ENCODE measurements at places on chromosomes 1 and 21. TPM values are rescaled to one million over a fixed set of nuclear protein-coding genes. Genes with fewer than 3 reads are reported as not detected.
A peak's percentile ranks its signal among the peaks of the same experiment; 100 is the strongest.

- DNase-seq = no peak
Measured at GRCh38 chr1:158011714-158012113, 18.3 kb downstream of the KIRREL1 start.

GRIK3 gene
- 55.0 TPM for total RNA-seq

PYHIN1 gene
- total RNA-seq = 18.2 TPM

- no peak for DNase-seq
Measured at GRCh38 chr21:25649146-25649545, 10.1 kb downstream of the JAM2 start.

- DNase-seq = no peak
Measured at GRCh38 chr1:154992721-154993571, 440 bp upstream of the LENEP start.

DNA sequence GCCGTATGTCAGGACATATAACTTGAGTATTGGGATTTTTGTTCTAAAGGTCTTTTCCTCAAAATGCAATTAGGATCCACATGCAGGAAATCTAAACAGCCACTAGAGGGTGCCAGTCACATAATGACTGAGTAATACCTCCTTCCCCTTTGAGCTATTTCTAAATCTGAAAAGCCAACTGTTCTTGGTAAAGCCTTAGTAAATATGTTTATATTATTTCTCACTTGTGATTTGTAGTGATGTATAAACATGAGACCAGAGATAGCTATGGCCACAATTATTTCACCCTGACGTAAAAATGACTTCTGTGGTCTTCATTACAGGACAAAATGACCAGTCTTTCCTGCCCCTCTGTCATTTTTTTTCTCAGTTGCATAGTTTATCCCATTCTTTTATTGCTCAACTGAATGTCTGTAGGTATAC, 41.0 kb upstream of the DR1 start:
- DNase-seq = peak; percentile 78

PTPRF gene
- total RNA-seq = 0.48 TPM

GRCh38 chr1:43540653-43541071, 10.0 kb downstream of the PTPRF start:
- DNase-seq = no peak

DNA sequence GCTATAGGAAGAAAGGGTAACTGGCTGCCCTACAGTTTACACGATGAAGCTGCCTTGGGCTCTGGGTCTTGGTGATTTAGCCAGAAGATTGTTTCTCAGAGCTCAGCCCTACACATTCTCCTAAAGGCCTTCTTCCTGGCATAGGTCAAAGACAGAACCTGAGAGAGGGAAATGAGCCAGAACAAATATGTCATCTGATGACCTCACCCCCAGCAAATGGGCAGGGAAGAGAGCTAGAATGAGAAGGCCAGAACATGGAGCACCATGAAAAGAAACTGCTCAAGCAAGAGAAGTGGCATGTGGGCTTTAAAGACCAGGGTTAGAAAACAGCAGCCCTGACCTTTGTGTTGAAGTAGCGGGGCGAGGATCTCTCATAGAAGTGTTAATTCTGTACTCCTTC, 5.5 kb upstream of the ILDR2 start:
- DNase-seq = no peak

S100A11 gene
- 27.1 TPM for total RNA-seq

DNA sequence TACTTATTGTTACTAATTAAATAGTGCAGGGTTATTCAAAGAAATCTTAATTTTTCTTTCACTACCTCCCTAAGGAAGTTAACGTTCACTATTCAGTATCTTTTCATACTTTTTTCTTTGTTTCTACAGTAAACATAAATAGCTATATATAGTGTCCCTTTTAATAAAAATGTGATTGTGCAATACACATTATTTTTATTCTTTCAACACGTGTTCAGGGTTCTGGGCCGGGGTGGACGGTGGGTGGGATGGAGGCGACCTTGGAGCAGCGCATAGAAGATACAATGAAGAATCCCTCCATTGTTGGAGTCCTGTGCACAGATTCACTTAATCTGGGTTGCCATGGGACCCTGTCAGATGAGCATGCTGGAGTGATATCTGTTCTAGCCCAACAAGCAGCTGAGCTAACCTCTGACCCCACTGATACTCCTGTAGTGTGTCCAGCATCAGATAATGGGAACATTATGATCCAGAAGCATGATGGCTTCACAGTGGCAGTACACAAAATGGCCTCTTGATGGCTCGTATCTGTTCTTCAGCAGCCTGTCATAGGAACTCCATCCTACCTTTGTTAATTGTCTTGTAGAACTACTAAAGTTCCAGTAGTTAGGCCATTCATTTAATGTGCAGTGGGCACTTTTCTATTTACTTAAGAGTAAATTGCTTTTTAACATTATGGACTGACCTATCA, 155.9 kb upstream of the L1TD1 start:
- DNase-seq = no peak

GRCh38 chr1:103448560-103448959, 76.9 kb upstream of the RNPC3 start:
- DNase-seq = no peak

DNA sequence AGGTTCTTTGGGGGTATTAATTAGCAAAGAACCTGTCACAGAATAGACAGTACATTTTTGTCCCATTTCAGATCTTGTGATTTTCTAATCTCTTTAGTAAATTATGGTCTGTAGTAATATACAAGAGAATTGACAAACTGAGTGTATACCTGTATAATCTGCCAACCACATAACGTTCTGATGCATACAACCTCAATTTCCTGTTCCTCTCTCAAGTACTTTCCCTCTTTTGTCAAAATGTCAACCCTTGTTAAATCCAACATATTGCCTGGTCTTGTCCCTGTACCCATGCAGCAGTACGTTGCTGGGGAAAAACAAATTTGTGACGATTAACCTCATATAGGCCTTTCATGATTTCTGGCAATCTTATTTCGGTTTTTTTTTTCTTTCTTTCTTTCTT, 1.1 kb downstream of the ARV1 start:
- peak; percentile 43 for DNase-seq

TMEM269 gene
- 0.46 TPM for total RNA-seq

ZBTB8A gene
- total RNA-seq = 0.29 TPM

SDHC gene
- 175 TPM for total RNA-seq

DNA sequence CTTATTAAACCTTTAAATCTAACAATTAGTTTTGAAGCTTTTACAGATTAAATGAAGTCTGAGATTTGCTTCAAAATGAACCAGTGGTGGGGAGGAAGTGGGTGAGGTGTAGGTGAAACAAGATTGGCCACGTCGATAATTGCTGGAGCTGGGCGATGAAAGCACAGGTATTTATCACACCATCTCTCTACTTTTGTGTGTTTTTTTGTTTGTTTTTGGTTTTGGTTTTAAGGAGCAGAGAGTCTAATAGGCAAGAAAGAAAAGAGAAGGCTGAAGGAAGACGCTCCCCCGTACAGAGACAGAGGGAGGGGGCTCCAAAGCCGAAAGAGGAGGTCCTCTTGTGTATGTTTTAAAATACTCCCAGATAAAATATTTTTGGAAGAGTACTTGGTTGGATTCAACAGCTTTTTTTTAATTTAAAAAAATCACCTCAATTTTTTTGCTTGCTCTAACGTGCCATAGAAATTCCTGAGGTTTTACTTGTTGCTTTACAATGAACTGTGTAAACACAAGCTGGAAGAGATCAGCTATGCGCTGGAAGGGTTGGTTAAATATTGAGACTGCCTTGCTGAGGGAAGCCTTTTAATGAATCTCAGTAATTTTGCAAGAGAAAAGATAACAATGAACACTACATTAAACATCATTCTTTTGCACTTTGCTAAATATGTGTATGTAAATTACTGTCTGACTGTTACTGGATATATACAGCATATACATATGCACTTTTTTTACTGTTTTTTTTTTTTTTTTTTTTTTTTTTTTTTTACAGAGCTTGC, 6.7 kb upstream of the LGALS8 start:
- DNase-seq = no peak

GRCh38 chr1:147409886-147410285, 131.4 kb upstream of the BCL9 start:
- DNase-seq = no peak

DNA sequence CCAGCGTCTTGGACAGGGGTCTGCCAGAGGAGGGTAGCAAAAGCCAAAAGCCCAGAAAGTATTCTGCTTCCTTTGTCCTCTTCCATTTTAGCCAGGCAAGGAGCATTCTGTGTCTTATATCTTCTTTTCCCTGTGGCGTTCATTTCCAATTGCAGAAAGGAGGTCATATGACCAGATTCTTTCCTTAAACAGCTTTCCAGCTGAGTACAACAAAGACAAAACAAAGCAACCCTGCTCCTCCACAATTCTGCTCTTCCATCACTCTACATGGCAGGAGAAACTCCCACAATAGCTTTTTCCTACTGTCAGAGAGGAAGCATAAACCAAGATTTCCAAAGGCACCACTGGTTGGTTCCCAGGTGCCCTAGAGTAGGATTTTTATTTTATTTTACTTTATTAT, 19.7 kb downstream of the ENSA start:
- no peak for DNase-seq

DNA sequence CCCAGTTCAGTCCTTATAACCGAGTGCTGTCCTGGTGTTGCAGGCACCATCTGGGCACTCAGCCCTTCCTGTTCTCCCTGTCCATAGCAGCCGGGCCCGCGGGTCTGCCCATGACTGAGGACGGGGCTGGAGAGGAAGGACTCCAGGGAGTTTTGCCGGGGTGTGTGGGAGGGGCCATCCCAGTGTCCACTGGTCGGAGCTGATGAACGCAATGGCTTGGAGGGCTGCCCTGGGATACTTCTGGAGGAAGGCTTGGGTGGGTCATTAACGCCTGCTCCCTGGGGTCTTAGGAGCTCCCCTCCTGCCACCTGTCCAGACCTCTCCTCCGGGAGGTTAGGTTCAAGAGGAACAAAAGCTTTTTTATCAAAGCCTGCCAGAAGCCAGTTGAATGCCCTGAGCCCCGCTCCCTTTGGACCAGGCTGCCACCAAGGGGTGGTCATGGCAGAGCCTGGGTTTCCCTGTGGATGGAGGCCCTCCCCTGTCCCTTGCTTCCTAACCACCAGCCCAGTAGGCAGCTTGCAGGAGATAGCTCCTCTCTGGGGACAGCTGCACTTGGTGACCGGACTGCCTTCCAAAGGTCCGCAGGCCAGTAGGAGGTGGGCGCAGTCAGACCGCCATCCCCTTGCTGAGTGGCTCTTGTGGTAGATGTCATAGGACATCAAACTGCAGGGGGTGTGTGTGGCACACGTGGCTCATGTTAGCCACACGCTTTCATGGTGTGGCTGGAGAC, 61.3 kb downstream of the TRIM11 start:
- DNase-seq = no peak

HUNK gene
- 5.5 TPM for total RNA-seq

- DNase-seq = no peak
Measured at GRCh38 chr1:201597551-201598230, 58.8 kb downstream of the NAV1 start.

DNA sequence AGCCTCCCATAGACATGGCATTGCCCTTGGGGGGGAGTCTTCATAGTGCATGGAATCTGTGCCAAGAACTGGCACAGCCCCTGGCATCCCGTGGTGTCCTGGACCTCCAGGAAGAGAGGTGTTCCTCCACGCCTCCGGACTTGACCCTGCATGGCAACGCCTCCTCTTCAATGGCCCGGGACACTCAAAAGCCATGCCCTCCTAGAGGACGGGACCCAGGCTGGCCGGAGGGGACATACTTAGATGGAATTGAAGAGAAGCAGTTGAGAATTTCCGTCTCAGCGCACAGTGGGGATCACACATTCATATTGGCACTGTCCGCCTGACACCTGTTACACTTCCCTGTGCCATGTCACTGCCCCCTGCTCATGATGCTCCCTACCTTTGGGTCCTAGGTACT, 38.4 kb upstream of the TENT5C start:
- no peak for DNase-seq

CFAP141 gene
- not detected for total RNA-seq

GRCh38 chr1:218890451-218890850, 283.2 kb upstream of the LYPLAL1 start:
- no peak for DNase-seq

DNA sequence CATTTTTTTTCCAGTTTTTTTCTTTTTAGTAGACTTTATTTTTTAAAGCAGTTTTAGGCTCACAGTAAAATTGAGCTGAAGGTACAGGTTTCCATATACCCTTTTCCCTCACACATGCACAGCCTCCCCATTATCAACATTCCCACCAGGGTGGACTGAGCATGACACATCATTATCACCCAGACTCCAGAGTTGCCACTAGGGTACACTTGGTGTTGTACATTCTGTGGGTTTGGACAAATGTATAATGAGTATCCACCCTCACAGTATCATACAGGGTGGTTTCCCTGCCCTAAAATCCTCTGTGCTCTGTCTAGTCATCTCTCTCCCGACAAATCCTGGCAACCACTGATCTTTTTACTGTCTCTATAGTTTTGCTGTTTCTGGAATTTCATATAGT, 3.0 kb upstream of the AIM2 start:
- DNase-seq = no peak

GRCh38 chr1:43880604-43881003, 53.0 kb upstream of the ARTN start:
- no peak for DNase-seq

DNA sequence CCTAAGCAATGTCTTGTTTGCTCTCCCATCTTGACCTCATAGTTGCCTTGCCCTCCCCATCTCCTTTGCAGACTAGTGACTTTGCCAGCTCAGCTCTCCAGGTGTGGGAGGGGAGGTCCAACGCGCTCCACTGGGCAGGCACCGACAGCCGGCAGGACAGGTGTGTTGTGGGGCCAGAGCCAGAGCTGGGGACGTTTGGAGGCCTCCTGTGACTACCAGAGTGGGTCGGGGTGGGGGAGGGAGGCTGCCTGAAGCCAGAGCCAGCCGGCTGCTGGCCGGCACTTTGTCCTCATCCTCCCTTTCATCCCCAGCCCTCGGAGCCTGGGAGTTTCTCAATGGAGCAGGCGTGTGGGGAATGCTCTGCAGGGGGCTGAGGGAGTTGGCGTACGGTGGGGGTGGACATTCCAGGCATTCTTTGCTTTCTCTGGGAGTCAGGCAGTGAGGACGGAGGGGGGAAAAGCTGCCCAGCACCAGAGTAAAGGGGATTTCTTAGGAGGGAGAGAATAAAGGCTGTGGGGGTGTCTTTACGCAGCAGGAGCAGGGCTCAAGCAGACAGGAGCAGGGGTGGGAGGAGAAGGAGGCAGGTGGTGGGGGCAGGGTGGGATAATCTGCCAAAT, 20.2 kb downstream of the NUAK2 start:
- peak; percentile 92 for DNase-seq

GRCh38 chr1:66112744-66113400, 320.2 kb downstream of the PDE4B start:
- DNase-seq = no peak

OR2L8 gene
- not detected for total RNA-seq

RNU1-2 gene
- 1,721 TPM for total RNA-seq

- DNase-seq = no peak
Measured at GRCh38 chr1:231161667-231162296, at the start of gene TRIM67. TSS of gene TRIM67 (plus strand) at chr1:231162058. CDS start at chr1:231162970, 912 bp downstream.

Measured in OCI-LY7 (cell line).